Frontal cortex (tissue), 4 donors: ENCODE measurements at places on chromosomes 2 and 18.
A peak's percentile ranks its signal among the peaks of the same experiment; 100 is the strongest.

- no peak for DNase-seq
Observed at GRCh38 chr2:207967121-207967520, 58.2 kb downstream of the PLEKHM3 start.

DNA sequence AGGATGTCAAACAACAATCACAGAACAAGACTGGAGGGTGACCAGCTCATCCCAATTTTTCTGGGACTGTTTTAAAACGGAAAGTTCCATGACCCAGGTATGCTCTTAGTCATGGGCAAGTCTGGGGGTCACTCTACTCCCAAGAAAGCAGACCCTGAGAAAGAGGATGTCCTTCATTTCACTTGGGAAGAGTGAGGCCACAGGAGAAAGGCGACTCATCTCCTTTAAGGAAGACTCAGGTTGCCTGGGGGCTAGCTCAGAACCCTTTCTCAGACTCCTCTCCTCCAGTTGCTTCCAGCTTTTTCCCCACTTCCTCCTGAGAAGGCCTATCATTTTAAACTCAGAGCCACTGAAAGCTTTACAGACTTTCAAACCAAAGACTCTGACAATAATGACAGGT is 9.3 kb downstream of the RNF152 start:
- DNase-seq, result no peak

- peak; percentile 40 for DNase-seq
Observed at GRCh38 chr2:195575879-195576401, 81.1 kb upstream of the SLC39A10 start.

GRCh38 chr2:15942711-15943345 is 2.5 kb downstream of the MYCN start:
- DNase-seq, result peak; percentile 21

DNA sequence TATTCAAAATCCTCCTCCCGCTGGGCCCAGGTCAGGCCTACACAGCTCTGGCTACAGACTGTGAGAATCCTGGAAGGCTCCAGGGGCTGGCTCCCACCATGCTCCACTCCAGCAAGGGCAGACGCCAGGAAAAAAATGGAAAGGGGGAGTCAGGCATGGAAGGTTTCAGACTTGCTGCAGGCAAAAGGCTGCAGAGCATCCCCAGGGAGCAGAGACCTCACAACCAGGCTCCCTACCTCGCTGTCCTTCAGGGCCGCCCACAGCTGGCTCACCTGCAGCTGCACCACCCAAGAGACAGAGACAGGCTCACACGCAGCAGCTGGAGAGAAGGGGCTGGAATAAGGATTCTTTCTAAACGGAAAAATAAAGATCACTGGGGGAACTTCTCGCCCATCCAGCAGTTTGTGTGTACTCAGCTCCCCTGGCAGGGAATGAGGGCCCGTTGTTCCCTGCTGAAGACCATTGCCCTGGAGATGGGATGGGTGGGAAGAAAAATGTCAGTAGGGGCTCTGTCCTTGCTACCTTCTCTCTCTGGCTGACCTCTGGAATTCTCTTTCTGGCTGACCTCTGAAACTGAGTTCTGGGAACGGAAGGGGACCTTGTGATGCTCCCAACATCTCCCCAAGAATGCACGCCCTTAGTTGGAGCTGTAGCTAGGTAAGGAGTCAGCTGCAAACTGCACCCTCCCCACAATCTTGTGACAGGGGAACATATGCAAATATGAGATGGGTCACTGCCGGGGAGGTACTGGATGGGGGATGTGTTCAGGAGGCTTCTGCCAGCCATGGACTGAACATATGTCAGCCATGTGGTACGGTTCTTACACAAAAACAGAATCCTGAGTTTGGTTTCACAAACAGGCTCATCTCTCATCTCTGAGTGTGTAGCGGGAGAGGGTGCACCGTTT is 34.5 kb downstream of the BCL2 start:
- DNase-seq, result no peak

- no peak for DNase-seq
Observed at GRCh38 chr2:21267232-21267835, 143.6 kb downstream of the TDRD15 start.

- no peak for DNase-seq
Observed at GRCh38 chr2:158779621-158780020, 15.5 kb upstream of the DAPL1 start.

GRCh38 chr2:181313845-181314244 is 143.3 kb upstream of the ITGA4 start:
- DNase-seq, result no peak

DNA sequence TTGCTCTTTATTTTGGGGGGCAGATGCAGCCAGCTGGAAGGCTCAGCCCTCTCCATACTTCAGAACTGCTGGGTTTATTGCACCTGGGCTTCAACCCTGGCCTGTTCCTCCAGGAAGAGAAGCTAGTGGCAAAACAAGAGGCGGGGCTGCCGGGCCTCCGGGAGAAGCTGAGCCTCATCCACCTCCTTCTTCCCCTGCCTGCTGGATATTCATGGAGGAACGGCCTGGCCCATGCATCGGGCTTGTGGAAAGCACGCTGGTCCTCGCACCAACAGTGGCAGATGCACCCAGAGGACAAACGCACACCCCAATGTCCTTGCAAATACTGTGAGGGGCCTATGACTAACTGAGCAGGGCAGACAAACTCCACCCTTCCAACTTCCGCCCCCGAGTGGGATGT is 30.6 kb downstream of the FAM178B start:
- no peak for DNase-seq

DNA sequence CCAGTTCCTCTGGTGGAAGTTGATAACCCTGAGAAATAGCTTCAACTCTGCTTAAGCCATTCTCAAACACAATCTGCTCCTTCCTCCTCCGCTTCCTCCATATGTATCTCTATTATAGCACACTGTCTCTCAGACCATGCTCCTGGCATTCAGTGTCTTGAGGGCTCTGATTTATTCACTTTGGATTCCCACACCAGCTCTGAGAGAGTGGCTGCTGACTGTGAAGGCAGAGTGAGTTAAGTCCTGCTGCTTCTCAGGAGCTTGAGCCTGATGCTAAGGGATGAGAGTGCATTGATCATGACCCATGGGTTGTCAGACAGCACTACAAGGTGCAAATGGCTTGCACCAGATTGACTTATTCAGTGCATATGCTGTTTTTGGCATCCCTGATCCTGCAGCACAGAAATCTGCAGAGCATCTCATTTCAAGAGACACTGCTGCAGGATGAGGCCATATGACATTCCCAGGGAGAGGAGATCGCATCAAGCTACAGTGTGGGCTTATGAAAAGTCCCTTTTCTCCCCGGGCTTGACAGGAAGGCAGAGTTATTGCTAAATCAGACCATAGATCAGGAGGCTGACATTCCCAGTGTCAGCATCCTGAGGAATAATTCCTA is 500.5 kb upstream of the RAB6C start:
- DNase-seq, result no peak

GRCh38 chr2:240916571-240917008 is 10.5 kb downstream of the CROCC2 start:
- DNase-seq, result no peak

- DNase-seq, result no peak
Observed at GRCh38 chr18:76476665-76477561, 18.1 kb downstream of the ZNF516 start.

- no peak for DNase-seq
Observed at GRCh38 chr2:98185801-98186200, 98.8 kb downstream of the VWA3B start.

- no peak for DNase-seq
Observed at GRCh38 chr2:71560638-71561011, 107.3 kb downstream of the DYSF start.

GRCh38 chr18:62312851-62313250 is 12.3 kb upstream of the TNFRSF11A start:
- no peak for DNase-seq

DNA sequence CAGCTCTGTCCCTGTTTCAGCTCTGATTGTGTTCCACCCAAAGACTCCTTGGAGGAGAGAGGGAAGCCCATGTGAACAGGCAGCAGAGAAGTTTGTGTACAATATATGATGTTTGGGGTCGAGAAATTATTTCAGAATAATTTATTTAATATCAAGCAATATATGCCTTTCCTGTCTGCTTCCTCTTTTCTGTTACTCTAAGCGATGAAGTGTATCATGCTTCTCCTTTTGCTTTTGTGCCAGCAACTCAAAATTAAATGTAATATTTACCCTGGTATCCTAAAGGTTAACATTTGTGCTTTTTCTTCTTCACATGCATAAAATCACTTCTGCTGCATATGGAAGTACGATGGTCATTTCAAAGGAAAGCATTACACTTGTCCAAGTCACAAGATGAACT is 2.4 kb upstream of the NTSR2 start:
- DNase-seq, result no peak

GRCh38 chr2:188919824-188920223 is 54.3 kb upstream of the COL3A1 start:
- no peak for DNase-seq

DNA sequence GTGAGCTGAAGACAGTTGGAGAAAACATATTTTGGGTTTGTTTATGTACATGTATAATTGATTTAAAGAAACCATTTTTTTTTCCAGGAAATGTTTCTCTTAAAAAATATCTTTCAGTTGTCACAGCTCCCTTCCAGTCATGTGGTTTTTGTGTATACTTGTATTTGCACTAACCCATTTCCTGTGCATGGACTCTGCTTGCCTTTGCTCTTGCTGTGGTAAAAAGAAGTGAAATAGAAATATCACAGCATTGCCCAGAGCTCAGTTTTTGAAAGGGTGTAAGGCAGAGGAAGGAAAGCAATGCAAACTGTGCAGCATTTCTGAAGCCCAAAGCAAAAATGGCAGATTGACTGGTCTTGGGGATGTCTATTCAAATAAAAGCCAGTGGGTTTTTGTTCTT is 10.4 kb upstream of the DOCK10 start:
- no peak for DNase-seq

GRCh38 chr2:42830922-42831574 is 38.7 kb upstream of the HAAO start:
- DNase-seq, result no peak

DNA sequence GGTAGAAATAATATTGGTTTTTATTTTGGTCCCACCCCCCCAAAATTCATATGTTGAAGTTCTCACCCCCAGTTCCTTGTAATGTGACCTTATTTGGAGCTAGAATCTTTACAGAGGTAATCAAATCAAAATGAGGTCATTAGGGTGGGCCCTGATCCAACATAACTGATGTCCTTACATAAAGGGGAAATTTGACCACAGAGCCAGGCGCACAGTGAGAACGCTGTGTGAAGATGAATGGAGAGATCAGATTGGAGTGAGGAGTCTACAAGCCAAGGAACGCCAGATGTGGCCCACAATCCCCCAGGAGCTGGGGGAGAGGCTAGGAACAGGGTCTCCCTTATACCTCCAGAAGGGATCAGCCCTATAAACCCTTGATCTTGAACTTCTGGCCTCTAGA is 31.6 kb upstream of the TRIB2 start:
- no peak for DNase-seq

GRCh38 chr2:10205162-10205475 is 82.6 kb downstream of the RRM2 start:
- DNase-seq, result no peak

DNA sequence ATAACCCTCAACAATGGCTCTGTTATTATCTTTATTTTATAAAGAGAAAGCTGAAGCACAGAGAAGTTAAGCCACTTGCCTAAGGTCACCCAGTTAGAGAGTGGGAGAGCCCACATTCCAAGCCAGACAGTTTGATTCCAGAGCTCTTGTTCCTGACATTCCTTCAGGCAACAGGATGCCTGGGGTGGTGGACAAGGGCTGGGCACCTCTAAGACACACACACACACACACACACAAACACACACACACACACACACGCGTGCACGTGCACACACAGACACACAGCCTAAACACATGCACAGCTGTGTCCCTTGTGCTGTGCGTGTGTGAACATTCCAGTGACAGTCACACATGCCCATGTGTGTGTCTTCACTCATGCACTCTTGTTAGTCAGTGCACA is 26.4 kb downstream of the CELF4 start:
- no peak for DNase-seq

- DNase-seq, result no peak
Observed at GRCh38 chr2:134365356-134365755, 111.5 kb downstream of the MGAT5 start.

DNA sequence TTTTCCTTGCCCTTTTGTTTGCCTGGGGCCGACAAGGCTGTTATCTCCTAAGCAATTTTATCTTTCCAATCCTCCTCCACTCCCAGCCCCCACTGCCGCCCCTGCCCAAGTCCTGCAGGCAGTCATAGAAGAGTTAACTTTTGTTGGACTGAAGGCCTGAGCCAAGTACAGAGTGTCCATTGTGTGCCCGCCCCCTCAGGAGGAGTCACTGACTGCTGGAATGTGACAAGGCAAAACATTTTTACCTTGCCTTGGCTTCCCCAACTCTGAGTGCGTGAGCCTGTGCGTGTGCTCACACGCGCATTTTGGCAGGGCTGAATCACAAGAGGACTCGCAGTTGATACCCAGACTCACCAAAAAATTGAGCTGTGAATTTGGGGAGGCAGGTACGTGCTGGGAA is 16.2 kb downstream of the SETBP1 start:
- no peak for DNase-seq
